NCI-H2227 treated with DMSO at 0.1 percent for 48 hours (cell line): ENCODE measurements at places on chromosomes 12 and 14.

DNA sequence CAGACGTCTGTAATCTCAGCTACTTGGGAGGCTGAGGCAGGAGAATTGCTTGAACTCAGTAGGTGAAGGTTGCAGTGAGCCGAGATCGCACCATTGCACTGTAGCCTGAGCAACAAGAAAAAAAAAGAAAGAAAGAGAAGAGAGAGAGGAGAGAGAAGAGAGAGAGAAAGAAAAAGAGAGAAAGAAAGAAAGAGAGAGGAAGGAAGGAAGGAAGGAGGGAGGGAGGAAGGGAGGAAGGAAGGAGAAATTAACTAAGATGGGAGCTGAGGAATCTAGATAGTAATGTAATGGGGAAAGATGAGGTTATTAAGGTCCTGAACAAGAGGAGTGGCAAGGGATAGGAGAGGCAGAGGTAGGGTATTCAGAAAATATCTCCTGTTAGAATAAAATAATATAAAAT, 17.4 kb upstream of the SGPP1 start:
- DNase-seq, result no peak

DNA sequence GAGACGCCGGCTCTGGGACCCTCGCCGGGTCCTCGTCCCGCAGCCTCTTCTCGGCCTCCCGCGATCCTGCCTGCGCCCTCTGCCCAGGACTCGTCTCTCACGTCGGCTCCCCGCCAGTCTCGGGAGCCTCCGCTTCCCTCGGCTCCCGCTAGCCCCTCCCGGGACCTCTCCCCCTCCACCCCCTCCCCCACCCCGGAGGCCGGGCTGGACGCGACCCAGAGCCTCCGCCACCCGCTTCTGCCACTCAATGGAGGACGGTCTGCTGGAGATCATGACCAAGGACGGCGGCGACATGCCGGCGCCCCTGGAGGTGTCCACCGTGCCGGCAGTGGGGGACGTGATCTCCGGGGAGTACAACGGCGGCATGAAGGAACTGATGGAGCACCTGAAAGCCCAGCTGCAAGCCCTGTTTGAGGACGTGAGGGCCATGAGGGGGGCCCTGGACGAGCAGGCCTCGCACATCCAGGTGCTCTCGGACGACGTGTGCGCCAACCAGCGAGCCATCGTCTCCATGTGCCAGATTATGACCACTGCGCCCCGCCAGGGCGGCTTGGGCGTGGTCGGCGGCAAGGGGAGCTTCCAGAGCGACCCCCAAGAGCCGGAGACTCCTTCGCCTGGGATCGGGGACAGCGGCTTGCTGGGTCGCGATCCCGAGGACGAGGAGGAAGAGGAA, 568 bp downstream of the CCDC184 start:
- no peak for DNase-seq

DNA sequence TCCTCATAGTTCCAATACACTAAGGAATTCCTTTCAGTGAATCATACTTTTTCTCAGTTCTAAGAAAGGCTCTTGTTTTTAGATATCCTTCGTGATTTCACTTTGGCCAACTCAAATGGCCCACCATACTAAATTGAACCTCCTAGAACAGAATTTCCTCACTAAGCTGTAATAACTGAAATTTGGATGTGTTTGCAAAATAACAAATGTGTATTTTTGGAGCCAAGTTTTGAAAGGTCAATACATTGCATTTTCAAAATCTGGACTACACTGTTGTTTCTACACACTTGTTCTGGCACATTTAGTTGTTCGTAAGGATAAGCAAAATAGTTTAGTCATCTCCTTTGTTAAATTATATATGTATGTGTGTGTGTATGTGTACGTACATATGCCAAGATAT, 439.0 kb upstream of the STXBP6 start:
- no peak for DNase-seq

- peak; percentile 83 for DNase-seq
Observed at GRCh38 chr14:61602733-61603077, 92.6 kb upstream of the HIF1A start.

GRCh38 chr12:113967368-113967767, 1.2 kb upstream of the RBM19 start:
- DNase-seq, result no peak

- no peak for DNase-seq
Observed at GRCh38 chr12:98733667-98734350, 88.7 kb downstream of the APAF1 start.

DNA sequence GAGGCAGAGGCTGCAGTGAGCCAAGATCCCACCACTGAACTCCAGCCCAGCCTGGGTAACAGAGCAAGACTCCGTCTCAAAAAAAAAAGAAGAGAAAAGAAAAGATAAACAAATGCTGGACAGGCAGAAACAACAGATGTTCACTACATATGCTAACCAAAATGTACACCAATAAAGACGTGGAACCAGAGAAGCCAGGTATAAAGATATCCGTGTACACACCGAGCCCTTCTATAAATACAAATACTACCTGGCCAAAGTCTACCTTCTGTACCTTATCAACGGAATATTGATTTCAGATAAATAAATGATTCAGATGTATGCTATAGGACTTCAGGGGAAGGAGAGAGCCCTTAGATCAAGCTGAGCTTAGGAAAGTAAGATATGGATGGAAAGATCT, 10.8 kb upstream of the KRT8 start:
- DNase-seq, result no peak

DNA sequence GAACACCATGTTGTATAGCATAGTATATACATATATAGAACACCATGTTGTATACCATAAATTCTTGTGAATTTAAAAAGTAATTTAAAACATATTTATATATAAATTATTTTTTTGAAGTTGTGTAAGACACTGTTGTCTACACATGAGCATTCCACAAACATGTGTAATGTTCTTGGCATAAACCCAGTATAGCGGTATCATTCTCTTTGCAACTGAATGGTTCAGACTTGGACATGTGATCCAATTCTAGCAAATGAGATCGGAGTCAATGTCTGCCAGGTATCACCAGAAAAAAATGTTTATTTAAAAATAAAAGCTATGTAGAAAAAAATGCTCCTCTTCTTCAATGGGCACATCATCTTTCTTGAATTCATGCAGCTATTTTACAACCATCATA, 33.9 kb downstream of the CEP290 start:
- no peak for DNase-seq

DNA sequence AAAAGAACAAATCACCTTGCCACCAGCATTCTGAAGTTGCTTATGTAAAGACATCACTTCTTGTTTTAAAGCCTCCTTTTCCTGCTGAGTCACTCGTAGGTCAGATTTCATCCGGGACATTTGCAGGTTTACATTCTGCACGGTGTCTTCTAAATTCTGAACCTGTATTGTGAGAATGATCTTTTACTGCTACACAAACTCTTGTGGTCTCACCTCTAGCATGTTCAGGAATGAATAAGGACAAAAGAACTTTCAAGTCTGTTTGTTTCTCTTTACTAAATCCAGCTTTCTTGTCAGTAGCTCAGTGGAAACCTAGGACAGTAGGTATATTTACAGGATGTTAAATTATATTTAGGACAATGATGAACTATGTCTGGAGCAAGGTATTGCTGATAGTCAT, 73.5 kb upstream of the SAV1 start:
- DNase-seq, result no peak

GRCh38 chr12:92144631-92145480, 790 bp downstream of the BTG1 start:
- peak; percentile 67 for DNase-seq

DNA sequence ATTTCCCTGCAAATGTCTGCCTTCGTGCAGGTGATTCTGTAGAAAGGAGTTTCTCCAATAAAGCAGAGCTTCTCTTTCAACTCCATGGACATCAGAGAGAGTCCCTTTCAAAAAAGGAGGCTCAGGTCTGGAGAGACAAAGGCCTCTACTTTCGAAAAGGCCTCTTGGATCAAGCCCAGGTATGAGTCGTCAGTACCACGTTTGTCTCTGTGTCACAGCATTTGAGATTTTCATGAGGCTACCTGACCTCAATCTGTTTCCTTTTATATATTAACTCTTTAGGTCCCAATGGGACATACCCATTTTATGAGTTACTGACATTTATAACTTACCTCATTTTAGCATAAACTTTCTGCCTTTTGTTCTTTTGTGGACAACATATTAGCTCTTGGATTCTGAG, 290.8 kb downstream of the RPAP3 start:
- no peak for DNase-seq

DNA sequence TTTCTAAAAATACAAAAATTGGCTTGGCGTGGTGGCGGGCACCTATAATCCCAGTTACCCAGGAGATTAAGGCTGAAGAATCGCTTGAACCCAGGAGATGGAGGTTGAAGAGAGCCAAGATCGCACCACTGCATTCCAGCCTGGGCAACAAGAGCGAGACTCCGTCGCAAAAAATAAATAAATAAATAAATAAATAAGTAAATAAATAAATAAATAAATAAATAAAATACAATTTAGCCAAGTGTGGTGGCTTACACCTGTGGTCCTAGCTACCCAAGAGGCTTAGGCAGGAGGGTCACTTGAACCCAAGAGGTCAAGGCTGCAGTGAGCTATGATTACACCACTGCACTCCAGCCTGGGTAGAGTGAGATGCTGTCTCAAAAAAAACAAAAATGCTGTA, 26.5 kb upstream of the SPTSSA start:
- DNase-seq, result no peak

GRCh38 chr14:101962503-101962874, 1.9 kb upstream of the DYNC1H1 start:
- peak; percentile 50 for DNase-seq

GRCh38 chr14:81557146-81557545, 23.5 kb upstream of the SEL1L start:
- DNase-seq, result no peak

DNA sequence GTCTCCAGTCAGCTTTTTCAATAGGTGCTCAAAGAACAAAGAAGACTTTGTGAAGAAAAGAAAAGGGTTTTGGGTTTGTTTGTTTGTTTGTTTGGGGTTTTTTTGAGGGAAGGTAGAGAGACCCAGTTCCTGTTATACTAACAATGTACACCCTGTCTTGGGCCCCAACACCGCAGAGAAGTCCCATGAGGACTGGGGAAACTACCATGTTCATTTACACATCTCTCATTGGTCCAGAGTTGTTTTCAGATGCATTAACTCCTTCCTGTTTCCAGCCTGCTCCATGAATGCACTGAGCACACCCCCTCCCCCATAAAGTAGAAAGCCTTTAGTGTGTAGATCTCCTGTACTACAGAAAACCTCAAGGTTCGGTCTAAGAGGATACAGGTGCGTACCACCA, 51.1 kb upstream of the SLC8A3 start:
- no peak for DNase-seq

- DNase-seq, result no peak
Observed at GRCh38 chr12:120066341-120066740, 50.2 kb downstream of the RAB35 start.

GRCh38 chr14:96363751-96364336, 518 bp downstream of the GSKIP start:
- DNase-seq, result peak; percentile 26

DNA sequence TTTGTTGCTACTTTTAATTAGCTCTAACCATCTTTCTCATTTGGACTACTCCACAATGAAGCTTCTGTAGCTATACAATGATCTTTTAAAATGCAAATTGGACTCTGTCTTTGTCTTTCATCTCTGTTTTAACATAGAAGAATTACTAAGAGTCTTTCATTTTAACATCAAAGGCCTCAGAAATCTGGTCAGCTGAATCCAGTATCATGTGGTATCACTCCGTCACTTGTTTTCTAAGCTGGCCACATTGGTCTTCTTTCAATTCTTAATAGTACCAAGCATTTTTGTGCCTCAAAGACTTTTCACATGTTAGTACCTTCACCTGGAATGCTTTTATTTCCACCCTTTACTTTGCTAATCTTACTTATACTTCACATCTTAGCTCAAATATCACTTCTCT, 95.5 kb upstream of the SLC16A7 start:
- no peak for DNase-seq

DNA sequence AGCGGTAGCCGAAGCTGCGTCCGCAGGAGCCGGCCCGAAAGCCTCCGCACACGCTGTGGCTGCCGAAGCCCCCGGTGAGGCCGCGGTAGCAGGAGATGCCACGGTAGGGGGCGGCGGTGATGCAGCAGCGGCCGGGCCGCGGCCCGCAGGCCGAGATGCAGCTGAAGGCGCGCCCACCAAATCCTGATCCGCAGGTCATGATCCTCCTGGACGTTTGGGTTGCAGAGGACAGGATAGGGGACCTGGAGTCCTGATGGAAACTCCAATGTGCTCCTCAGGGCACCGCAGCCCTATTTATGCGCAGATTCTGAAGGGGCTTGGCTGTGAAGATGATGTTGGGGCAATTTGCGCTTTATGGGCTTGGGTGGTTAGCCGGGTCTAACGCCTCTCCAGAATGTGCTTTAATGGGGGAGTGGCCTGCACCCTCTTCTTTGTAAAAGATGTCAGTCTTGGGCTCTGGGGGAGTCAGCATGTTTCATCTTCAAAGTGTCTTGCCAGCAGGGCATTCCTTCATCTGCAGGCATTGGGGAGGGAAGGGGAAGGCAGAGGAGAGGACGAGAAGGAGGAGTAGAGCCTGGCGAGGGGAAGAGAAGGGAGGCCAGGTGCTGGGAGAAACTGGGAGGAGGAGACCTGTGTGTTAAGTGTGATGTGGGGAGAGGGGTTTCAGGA, at the start of gene KRT81:
Gene KRT81, minus strand, starts transcription at position 268 of the 669 bp plus-strand sequence. Its CDS starts 69 bp downstream, at position 199.
- DNase-seq, result no peak

DNA sequence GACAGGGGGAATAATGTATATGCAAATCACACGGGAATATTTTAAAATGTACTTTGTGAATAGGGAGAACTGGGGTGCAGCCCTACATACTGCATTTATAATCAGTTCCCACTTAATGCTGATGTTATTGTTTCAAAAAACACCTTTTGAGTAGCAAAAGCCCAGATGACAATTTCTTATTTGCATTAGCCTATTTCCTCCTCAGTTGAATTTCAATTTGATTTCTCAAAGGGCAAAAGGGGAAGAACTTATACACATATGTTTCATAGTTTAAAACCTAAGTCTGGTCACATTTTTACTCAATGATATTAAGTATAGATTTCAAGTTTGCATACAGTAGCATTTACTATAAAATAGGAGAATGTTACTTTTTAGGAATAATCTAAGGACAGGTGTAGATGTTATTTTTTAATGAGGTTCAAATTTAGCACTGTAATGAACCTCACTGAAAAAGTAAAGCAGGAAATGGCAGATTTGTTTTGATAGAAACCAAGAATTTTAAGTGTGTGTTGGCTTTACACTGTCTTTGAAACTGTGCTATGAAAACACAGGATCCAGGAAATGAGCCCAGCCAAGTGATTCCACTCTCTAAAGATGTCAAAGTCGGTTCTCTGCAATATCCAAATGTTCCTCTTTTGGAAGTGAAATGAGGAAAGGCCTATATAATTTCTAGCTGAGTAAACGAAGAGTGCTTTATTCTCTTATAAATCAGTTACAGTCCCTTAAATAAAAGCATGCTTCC, 367.4 kb downstream of the BTG1 start:
- no peak for DNase-seq

GRCh38 chr14:99676657-99677056, 7.4 kb upstream of the CYP46A1 start:
- no peak for DNase-seq

- DNase-seq, result no peak
Observed at GRCh38 chr14:73995977-73996378, 23.1 kb downstream of the ENTPD5 start.
